AML-193 (cell line): ENCODE measurements at places on chromosomes 5 and 9.
A peak's percentile ranks its signal among the peaks of the same experiment; 100 is the strongest.

GRCh38 chr9:33161589-33162132, 5.5 kb downstream of the B4GALT1 start:
- DNase-seq: no peak

DNA sequence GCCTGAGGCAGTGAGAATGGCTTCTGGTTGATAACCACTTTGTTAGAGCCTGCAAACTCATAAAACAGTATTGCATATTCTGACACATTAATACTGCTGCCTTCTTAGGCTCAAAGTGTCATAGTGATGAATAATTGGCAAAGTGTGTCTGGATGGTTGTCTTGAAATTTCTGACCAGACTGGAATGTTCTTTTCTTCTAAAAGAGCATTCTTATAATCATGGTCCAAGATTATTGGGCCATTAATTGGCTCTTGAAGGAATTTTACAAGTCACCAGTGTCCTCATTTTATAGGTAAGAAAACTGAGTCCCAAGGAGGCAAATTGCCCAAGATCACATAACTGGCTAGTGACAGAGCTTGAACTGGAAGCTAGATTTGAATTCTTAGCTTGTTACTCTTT, 111.7 kb downstream of the PCSK1 start:
- DNase-seq: no peak

DNA sequence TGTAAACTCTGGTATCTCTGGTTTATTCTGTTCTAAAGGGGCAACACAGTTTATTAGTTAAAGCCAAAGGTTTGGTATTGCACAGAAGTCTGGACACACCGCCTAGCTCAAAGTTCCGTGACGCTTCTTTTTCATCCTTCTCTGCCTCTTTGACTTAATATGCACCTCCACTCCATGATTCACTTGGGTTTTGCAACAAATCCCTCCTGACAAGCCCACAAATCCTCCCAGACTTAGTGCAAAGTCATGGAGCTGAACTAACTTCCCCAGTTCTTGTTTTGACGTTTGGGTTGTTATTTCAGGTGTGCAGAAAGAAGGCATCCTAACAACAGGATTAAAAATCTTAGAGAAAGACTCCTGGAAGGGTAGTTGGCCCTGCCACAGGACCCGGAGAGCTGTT, 441.6 kb upstream of the DMAC1 start:
- no peak for DNase-seq

GRCh38 chr9:129776938-129777768, 24.3 kb upstream of the PTGES start:
- peak; percentile 99 for DNase-seq

GRCh38 chr5:98839469-98840383, 66.3 kb downstream of the RGMB start:
- no peak for DNase-seq

GRCh38 chr9:136225748-136226679, 19.6 kb downstream of the QSOX2 start:
- DNase-seq: peak; percentile 38

DNA sequence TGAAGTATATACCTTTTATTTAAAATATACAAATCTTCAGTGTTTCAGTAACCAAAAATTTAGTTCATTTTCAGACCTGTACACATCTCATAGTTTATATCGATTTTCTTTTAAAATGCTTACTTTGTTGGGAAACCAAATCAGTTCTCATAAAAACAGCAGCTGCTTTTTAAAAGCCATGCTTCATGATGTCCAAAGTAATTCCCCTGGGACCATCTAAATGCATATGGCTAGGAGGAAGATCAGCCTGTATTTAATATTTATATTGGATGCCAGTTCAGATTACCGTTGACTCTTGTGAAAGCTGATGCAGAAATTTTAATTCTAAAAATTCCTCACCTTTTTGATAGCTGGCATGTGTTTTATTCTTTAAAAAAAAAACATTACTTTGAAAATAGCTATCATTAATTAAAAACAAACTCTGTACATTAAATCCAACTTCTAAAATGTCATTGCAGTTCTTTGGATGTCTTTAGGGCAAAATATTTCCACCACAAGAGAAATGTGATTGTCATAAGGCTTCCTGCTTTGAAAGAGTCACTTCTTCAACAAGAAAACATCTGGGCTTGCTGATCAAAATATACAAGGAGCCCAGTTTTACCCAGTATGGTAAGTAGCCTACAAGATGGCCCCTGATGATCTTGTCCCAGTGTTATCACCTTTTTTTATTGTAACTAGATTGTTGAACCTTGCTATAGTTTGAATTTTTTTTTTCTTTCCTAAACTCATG, 1242.9 kb upstream of the CDH6 start:
- no peak for DNase-seq

DNA sequence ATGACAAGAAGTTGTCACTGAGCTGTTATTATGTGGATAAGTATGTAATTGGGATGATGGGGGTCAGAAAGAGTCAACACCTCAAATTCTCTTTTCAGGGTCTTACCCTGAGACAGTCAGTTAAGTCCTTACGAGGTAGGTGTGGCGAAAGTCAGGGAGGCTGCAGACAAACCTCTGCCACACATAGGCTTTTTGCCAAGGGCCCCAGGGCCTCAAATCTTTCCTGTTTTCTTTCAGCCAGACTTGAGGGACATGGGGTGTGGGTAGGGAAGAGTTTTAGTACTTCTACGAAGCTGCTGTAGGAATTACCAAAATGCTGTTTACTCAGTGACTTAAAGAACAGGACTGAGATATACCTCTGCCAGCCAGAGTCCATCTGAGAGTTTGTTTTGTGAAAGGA, 13.8 kb downstream of the OR2S2 start:
- no peak for DNase-seq

DNA sequence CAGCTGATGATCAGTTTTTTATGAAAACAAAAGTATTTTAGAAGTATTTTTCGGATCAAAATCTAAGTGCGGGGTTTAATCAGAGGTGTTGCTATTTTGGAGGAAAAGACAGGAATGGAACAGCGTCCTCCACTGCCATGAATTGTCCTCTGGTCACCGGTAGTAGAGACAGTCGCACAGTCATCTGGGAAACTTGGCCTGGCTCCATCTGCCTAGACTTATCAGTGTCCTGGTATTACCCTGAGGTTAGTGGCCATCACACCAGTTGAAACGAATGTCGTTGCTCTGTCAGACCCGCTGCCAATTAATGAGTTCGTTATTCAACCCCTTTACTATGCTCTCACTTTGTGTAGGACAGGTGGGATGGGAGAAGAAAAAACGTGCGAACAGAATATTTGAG, 8.2 kb downstream of the TLX3 start:
- no peak for DNase-seq

- no peak for DNase-seq
Measured at GRCh38 chr9:128494108-128494745, 10.3 kb upstream of the GLE1 start.
